Posterior cingulate gyrus (tissue), 11 donors: ENCODE measurements at places on chromosomes 16 and 17.

DNA sequence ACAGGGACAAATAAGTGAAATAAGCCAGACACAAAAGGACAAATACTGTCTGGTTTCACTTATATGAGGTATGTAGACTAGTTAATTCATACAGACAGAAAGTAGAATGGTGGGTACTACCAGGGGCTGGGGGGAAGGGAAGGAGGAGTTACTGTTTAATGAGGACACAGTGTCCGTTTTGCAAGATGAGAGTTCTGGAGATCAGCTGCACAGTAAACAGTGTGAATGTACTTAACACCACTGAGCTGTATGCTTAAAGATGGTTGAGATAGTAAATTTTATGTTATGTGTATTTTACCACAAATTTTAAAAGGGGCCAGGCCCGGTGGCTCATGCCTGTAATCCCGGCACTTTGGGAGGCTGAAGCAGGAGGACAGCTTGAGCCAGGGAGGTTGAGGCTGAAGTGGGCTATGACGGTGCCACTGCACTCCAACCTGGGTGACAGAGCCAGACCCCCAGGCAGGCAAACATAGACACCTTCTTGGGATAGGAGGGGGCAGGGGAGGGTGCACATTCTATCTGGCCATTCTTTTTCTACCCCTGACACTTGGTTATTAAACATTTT, 23.5 kb downstream of the LRRC75A start:
- no peak for DNase-seq

GRCh38 chr17:42541041-42541833, 5.2 kb downstream of the NAGLU start:
- no peak for DNase-seq

- DNase-seq, result no peak
These were observed 2.6 kb downstream of the ENO3 start for GRCh38 chr17:4953451-4953961.

GRCh38 chr17:76054112-76054476, 18.2 kb downstream of the SRP68 start:
- DNase-seq, result no peak

GRCh38 chr16:88631920-88632586, 6.3 kb upstream of the IL17C start:
- DNase-seq, result no peak

DNA sequence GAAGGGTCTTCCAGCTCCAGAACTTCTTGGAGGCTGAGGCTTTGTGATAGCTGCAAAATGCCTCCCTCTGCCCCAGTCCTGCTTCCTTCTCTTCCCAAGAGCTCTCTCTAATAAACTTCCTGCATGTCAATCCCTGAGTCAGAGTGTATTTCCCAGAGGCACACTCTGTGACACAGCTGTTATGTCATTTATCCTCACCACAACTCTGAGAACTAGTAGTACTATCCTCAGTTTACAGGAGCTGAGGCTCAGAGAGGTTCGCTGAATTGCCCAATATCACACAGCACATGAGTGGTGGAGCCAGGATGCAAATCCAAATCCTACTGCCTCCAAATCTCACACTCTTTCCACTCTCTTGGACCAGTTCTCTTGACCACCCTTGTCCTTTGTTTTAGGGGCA, 20.0 kb downstream of the UNC45B start:
- no peak for DNase-seq

GRCh38 chr16:65125871-65126270, 4.0 kb upstream of the CDH11 start:
- DNase-seq, result no peak

DNA sequence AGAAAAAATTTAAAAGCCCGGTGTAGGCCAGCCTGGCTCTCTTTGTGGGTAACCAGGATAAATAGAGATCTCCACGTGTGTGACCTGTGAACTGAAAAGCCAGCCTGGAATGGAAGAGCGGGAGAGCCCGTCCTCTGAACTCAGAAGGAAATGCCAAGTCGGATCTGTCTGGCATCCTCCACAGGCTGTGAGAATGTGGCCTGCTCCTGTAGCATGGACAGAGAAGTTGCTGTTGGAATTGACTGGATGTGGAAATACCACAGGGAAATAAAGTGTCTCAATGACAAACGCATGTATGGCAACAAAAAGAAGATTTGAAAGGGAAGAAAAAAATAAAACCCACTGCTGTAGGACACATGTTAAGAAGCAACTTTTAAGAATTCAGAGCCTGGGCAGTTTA, 6.7 kb downstream of the KLHL36 start:
- no peak for DNase-seq

- peak; percentile 20 for DNase-seq
These were observed 29.5 kb upstream of the CFAP20 start for GRCh38 chr16:58158725-58159124.

GRCh38 chr17:6471531-6472465, 27.5 kb downstream of the PIMREG start:
- peak; percentile 86 for DNase-seq

DNA sequence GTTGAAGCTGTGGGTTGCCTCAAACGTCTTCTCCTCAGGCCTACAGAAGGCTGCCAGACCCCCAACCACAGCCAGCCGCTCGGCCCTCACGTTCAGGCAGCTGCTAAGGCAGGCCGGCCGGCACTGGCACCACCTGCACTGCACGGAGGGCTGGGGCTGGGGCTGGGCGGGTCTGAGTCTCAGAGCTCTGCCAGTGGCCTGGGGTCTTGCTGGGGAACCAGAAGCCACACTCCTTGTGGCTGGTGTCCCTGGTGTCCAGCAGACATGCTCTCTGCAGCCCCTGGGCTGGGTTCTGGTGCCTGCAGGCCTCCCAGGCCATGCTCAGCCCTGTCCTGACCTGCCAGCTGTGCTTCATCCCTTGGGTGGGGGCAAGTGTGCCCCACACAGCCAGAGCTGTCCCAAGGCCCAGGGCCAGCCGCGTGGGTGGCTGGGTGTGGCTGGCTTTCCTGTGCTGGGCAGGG, 42.0 kb downstream of the BAHCC1 start:
- no peak for DNase-seq

GRCh38 chr17:66466840-66467367, 164.5 kb downstream of the PRKCA start:
- DNase-seq, result no peak

GRCh38 chr16:81703177-81704155, 75.6 kb upstream of the PLCG2 start:
- DNase-seq, result no peak

DNA sequence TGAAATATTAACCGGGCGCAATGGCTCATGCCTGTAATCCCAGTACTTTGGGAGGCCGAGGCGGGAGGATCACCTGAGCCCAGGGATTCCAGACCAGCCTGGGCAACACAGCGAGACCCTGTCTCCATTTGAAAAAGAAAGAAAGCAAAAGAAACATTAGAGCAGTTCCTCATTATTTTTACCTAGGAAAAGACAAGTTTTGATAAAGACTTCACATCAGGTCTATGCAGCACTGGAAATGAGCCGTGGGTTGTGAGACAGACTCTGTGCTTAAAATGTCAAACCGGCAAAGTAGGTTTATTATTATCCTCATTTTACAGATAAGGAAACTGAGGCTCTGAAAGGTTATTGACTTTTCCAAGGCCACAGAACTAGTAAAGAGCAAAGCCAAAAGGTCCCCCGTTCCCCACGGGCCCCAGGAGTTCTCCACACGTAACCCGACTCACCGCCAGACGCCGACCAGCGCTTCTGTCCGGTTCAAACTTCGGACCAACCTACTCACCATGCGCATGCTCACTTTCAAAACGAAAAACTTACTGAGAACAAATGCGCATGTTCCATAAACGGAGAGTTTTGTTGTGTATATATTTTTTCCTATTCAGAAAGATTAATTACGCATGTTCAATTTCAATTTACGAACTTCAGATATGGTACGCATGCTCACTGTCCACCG, 356 bp downstream of the TUBD1 start:
- DNase-seq, result no peak

- no peak for DNase-seq
These were observed 12.8 kb downstream of the CRISPLD2 start for GRCh38 chr16:84832488-84833143.

DNA sequence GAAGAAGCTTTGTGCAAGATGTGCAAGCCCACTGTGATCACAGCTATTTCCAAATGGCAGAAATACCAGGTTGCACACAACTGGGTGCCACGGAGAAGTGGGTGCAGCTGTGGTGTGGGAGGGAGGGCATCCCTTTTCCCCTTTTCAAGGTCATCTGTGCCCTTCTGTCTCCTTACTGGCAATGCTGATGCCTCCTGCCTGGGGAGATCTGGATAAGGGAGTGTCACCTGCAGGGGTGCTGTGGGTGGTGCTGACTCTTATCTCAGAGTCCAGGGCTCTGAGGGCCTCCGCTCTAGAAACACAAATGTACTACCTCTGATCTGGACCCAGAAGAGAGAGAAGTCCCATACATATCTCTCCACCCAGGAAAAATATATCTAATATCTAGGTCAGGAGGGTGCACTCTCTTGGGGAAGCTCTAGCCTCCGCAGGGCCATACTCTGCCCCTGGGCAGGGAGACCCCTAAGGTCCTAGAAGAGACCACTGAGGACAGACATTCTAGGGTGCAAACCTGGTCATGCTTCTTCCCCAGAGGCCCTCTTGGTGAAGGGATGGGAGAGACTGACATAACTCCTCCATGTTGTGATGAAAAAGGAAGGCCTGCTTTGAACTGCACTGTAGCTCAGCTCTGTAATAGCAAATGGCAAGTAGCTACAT, 18.5 kb downstream of the NPRL3 start:
- DNase-seq, result no peak

DNA sequence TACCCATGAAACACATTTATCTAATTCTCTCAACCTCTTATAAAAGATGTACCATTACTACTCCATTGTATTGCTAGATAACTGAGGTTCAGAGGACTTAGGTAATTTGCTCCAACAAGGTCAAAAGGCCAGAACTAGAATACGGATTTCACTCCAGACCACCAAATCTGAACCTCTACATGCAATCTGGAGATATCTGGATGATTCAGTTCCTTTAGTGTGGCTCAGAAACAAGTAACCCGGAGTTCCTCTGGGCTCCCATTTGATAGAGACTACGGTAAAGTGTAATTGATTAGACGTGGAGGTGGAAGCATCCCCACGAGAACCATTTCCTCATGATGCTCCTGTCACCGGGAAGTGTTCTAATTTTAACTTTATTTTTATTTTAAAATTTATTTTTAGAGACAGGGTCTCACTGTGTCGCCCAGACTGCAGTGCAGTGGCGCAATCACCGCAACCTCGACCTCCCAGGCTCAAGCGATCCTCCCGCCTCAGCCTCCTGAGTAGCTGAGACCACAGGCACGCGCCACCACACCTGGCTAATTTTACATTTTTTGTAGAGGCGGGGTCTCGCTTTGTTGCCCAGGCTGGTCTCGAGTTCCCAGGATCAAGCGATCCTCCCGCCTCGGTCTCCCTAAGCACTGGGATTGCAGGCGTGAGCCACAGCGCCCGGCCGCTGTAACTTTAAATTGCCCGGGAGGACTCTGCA, 608 bp upstream of the COX10 start:
- DNase-seq, result no peak

DNA sequence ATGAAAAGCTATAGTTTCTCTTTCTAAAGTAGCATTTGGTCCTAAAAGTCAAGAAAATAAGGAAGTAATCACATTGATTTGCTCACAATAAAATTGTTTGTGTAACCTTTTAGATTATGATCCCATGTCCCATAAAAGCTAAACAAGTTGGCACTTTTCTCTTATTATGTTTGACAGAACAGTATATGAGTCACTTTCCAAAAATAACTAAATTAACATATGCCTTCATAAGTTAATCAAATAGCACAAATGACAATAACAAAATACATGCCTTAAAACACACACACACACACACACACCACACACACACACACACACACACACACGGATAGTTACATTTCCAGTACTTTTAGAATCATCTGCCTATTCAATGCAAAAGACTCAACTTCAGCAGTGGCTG, 2.8 kb downstream of the MED13 start:
- no peak for DNase-seq

DNA sequence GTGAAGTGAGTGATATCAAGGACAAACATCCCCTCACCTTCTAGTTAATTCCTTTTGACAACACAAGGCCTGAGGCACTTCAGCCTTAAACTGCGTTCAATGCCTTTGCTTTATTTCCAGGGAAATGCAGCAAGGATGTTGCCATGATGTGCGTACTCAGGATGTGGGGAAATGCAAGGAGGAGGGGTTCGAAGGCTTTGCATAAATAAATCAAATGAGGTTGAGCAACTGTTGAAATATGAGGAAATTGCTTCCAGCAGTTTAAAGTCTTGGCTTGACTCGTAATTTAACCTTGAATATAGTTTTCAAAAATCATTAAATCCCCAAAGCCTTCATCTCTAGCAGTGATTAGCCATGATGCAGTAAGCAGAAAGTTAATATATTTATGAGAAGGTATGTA, 81.8 kb upstream of the CCL2 start:
- no peak for DNase-seq

DNA sequence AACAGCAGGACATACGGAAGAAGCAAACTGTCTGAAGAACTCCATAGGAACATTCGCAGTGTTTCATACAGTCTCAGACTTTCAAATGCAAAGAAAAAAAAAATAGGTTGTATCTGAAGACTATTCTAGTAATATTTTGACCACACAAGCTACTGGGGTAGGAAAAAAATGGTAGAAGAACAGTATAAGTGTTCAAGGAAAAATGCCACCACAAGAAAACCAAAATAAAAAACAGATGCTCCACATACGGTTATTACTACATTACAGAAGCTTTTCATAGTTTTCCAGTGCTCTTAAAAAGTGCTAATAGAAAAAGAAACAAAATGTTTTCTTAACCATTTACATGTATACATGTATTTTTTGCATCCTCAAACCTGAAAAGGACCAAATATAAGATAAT, 3.7 kb downstream of the NCOR1 start:
- no peak for DNase-seq

DNA sequence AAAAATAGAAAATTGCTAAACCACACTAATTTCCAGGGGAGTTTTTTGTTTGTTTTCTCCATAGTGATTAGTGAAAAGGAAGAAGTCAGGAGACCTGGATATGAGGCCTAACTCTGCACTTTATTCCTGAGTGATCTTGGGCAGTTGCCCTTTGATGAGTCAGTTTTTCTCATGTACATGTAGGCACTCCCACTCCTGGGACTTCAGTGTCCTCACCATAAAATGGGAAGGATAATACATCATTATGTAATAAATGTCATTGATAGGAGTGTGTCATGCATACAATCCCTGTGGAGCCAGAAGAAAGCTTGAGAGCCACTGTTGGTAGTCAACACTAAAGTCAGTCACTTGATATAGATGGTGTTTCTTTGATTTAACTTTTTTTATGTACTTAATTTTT, 32.5 kb downstream of the WIPF2 start:
- no peak for DNase-seq

- DNase-seq, result peak; percentile 43
These were observed 10.3 kb downstream of the NT5M start for GRCh38 chr17:17313350-17313991.

GRCh38 chr16:22386976-22387375, 12.6 kb upstream of the CDR2 start:
- DNase-seq, result no peak

DNA sequence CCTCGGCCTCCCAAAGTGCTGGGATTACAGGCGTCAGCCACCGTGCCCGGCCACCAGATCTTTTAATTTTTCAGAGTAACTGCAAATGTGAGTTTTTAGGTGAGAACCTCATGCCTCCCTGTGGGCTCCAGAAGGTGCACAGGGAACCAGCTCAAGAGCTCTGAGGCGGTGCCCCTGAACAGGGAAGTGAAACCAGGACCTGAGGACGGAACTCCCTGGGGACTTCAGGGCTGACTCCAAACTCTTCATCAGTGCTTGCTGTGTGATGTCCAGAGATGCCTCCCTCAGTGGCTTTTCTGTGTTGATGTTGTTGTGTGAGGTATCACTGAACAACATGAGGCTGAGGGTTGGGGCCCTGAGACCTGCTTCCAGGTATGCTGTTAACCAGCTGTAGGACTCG, 23.8 kb downstream of the SLC12A3 start:
- DNase-seq, result no peak

GRCh38 chr17:73304971-73305812, 6.6 kb downstream of the CDC42EP4 start:
- DNase-seq, result peak; percentile 88
